ENCODE measurements at places on chromosomes 5 and 9.

- DNase-seq = no peak
Observed at GRCh38 chr9:34097865-34098264, 28.6 kb downstream of the DCAF12 start.

DNA sequence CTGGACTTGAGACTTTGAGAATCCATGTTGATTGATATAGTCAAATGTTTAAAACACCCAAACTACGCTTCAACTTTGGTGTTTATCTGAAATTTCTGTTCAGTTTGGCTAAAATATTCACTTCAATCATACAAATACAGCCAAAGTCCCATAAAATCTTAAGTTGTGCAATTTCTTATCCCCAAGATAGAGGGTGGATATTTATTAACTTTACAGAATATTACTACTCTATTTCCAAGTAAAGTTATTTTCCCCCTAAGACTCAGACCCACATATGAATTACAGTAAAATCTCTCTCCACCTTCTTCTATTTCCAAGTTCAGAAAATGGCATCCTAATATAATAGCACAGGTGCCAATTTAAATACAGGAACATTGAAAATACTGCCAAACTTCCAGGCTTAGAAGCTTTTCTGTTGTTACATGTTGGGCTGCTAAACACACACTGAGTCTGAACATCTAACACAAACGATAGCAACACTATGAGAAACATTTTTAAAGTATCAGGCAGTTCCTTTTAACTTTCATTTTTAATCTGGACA is 290.3 kb downstream of the EBF1 start:
- DNase-seq = no peak

DNA sequence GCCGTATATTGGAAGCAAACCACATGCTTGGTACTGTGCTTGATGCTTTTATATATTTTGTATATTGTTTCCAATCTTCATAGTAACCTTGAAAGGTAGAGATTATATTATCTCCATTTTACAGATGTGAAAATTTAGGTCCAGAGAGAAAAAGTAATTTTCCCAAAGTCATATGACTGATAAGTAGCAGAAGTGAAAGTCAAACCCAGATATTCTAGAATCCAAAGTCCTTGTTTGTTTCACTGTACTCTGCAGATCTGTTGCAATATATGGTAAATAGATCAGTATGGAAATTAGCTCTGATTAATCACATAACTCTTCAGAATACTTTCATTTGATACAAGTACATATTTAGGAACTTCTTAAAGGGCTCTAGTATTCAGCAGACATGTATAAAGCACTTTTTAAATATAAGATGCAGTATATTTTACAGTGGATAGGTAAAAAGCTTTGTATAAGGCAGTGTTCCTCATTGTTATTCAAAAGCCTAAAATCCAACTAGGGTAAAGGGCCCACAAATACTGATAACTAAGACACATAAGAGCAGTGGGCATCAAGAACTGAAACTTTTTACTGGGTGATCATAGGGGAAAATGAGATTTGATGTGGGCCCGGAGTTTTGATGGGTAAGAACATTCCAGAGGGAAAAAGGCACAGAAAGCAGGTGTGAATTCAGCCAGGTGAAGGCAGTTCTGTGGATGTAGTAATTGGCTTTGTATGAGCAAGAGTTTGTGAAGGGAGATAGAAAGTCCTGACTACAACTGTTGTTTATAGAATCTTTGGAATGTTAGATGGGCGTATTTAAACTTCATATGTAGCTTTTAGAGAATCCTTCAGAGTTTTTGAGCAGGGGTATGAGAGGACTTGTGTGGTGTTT is 25.0 kb downstream of the NDFIP1 start:
- no peak for DNase-seq

GRCh38 chr5:160466889-160467554 is 45.4 kb downstream of the PTTG1 start:
- no peak for DNase-seq

DNA sequence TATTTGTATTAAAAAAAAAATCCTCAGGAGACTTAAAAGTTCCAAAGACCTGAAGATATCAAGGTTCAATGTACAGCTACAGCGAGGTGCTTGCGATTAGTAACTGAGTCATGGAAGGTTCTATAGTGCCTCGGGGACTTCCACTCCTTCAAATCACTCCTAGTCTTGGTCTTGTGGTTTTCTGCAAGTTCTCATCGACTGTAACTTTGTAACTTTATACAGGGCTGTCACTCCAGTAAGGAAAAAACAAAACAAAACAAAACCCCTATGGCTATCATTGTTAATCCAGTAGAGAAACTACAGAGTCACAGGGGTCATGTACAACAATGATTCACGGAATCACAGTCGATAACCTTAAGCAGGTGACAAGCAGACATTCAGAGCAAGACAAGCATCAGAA is 39.8 kb upstream of the SELENOP start:
- DNase-seq = no peak

Data from NCI-H2107 (cell line).